ENCODE measurements at places on chromosomes 6 and 20. TPM values are rescaled to one million over a fixed set of nuclear protein-coding genes. Genes with fewer than 3 reads are reported as not detected.
A peak's percentile ranks its signal among the peaks of the same experiment; 100 is the strongest.

The SPTLC3 gene
- total RNA-seq, result not detected

DNA sequence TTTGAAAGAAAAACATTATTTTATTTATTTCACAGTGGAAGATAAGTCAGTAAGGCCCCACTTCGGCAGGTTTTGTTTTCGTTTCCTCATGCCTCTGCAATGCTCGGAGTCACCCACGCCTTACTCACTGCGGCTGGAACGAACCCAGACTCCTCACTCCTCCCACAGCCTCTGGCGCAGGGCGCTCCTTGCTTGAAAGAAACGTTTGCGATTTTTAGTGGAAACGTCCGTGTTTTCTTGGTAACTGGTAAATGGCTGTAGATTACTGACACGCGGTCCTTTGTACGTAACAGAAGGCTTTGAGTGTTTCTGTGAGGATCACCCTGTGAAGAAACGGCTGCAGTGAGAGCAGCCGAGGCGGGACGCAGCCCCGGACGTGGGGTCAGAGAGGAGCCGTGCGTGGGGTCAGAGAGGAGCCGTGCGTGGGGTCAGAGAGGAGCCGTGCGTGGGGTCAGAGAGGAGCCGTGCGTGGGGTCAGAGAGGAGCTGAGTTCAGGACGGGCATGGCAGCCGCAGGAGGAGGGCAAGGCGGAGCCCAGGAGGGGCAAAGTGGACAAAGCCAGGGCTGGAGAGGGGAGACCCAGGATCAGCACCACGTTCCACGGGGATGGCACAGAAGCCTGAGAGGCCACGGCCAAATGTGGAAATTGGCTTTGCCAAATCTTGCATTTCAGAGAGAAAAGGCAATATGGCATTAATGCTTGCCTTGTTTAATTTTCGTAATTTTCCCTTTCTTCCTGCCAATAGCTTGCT is 198.6 kb upstream of the THBS2 start:
- H3K4me3 ChIP-seq, result no peak overlapping the region
- H3K36me3 ChIP-seq, result no peaks in the 10 kb centered on the region
- peak overlapping the region; percentile 48 for H3K27ac ChIP-seq
- no peaks in the 10 kb centered on the region for H3K4me1 ChIP-seq

The ARMH2 gene
- total RNA-seq, result not detected

GRCh38 chr20:43477193-43477592 is 19.5 kb downstream of the SRSF6 start:
- no peaks in the 10 kb centered on the region for H3K4me1 ChIP-seq
- H3K4me3 ChIP-seq, result no peak overlapping the region
- no peak for DNase-seq
- no peaks in the 10 kb centered on the region for H3K27me3 ChIP-seq
- no peak overlapping the region for H3K27ac ChIP-seq

- H3K4me1 ChIP-seq, result no peaks in the 10 kb centered on the region
- no peaks in the 10 kb centered on the region for H3K36me3 ChIP-seq
- no peak overlapping the region for H3K27ac ChIP-seq
- no peak for DNase-seq
- no peak overlapping the region for H3K4me3 ChIP-seq
These were observed 14.5 kb downstream of the REV3L start for GRCh38 chr6:111468329-111469012.

DNA sequence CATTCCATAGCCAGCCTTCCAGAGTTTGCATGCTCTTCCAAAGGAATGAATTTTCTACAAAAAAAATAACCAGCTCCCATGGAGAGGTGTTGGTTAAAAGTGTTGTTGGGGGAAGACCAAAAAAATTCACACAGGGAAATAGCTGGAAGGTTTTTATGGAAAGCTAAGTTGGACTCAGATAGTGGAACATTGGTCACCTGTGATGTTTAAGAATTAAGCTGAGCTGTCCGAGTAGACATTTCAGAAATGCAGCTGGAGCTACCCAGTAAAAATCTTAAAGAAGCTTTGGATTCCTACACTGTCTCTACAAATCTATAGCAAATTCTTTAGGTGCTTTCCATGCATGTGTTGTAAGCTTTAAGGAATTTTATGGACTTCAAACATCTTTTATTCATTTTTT is 155.5 kb downstream of the THBS2 start:
- H3K4me1 ChIP-seq, result no peaks in the 10 kb centered on the region
- no peak overlapping the region for H3K4me3 ChIP-seq
- no peaks in the 10 kb centered on the region for H3K36me3 ChIP-seq
- no peak for DNase-seq

The KIAA1755 gene
- not detected for total RNA-seq

DNA sequence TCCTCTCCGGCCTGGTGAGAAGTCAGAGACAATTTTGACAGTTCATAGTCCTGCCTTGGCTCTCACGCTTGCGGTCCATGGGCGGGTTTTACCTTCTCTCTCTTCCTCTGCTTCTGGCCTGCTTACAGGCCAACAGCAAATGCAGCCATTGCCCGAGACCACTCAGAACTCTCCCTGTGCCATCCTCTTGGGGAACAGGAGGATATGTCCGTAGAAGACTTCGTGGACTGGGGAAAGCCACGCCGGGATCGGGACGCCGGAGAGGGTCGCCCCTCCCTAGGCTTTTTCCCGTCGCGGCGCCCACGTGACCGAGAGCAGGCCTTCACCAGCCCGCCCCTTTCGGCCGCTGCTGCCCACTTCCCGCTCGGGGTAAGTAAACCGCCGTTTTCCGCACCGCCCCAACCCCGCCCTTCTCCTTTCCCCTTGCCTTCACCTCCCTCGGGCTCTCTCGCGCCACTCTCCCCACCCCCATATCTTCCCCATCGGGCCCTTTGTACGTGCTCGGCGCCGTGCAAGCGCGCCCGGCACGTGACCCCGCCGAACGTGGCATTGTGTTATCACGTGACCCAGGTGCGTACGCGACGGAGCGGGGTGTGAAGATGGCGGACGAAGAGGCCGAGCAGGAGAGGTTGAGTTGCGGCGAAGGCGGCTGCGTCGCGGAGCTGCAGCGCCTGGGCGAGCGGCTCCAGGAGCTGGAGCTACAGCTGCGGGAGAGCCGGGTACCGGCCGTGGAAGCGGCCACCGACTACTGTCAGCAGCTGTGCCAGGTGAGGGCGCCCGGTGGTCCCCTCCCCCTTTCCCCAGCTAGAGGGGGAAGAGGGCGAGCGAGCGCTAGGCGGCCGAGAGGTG is at the start of gene ZNF292:
TSS of gene ZNF292 (plus strand) at position 573 of the 849 bp plus-strand sequence. CDS start at position 600, 27 bp downstream.
- H3K4me1 ChIP-seq, result peaks cover 53% of the 10 kb centered on the region
- H3K36me3 ChIP-seq, result no peaks in the 10 kb centered on the region
- peak within 1 kb of the TSS; percentile 82 for H3K4me3 ChIP-seq
- DNase-seq, result peak; percentile 89
- peak within 1 kb of the TSS; percentile 90 for H3K27ac ChIP-seq

GRCh38 chr6:62285612-62286469 is at the start of gene KHDRBS2:
Gene KHDRBS2, minus strand, starts transcription at chr6:62286225.
- DNase-seq, result no peak
- H3K27me3 ChIP-seq, result no peaks in the 10 kb centered on the region
- H3K4me1 ChIP-seq, result no peaks in the 10 kb centered on the region
- no peak within 1 kb of the TSS for H3K4me3 ChIP-seq

GRCh38 chr20:44021900-44022299 is 107.2 kb downstream of the TOX2 start:
- no peak overlapping the region for H3K27ac ChIP-seq
- peaks cover 35% of the 10 kb centered on the region for H3K4me1 ChIP-seq

GRCh38 chr20:59295531-59295930 is 4.9 kb upstream of the EDN3 start:
- no peak for DNase-seq
- H3K27ac ChIP-seq, result no peak overlapping the region
- H3K4me1 ChIP-seq, result no peaks in the 10 kb centered on the region
- peaks cover 6% of the 10 kb centered on the region for H3K27me3 ChIP-seq

DNA sequence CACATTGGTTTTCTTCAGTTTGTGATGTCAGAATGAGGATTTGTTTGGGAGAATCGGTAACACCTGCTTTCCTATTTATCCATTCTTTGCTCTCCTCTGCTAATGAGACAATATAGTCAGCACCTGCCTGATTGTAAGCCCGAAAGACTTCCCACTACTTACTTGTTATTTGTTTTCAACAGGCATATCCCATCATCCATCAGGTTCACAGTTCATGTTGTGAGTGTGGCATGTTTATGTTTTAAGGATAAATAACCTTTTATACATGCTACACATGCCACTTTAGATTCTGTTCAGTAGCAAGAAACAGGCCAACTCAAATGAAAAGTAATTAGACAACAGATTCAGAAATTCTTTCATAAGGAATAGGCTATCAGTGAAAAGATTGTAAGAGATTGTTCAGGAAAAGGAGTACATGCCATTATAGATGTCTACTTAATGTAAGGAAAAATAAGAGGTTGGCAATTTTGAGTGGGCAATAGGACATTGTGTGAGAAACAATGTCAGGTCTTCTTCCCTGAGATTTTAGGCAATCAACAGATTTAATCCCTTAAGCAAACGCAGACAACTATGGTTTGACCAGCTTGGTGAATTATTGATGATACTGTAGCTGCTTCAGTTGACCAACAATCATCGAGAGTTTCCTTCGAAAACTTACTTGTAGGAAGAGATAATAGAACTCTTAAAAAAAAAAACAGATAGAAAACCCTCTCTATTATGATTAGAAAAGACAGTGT is 7.9 kb upstream of the GPRC6A start:
- no peaks in the 10 kb centered on the region for H3K4me1 ChIP-seq
- H3K27me3 ChIP-seq, result no peaks in the 10 kb centered on the region
- H3K36me3 ChIP-seq, result no peaks in the 10 kb centered on the region
- H3K27ac ChIP-seq, result no peak overlapping the region

- H3K27me3 ChIP-seq, result no peaks in the 10 kb centered on the region
- H3K4me3 ChIP-seq, result no peak overlapping the region
- peaks cover 11% of the 10 kb centered on the region for H3K36me3 ChIP-seq
- H3K4me1 ChIP-seq, result no peaks in the 10 kb centered on the region
- H3K27ac ChIP-seq, result no peak overlapping the region
These were observed 95.7 kb upstream of the POPDC3 start for GRCh38 chr6:105275542-105275941.

DNA sequence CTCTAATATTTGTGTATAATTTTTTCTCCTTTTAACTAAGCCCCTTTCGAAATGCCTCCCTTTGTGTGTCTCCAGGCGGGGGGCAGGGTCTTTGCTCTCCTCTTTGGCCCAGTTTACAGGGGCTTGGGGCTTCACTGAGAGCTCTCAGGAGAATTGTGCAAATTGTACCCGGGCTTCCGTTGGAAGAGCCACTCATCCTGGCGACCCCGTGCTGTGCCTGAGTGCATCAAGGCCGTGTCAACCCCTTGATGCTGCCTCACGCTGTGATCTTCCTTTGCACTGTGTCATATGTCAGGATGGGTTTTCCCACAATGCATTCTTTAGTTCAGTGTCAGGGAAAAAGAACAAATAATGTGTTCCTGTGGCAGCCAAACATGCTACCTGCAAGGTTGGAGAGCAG is 118.0 kb upstream of the POU3F2 start:
- no peaks in the 10 kb centered on the region for H3K4me1 ChIP-seq
- no peak for DNase-seq
- no peak overlapping the region for H3K27ac ChIP-seq

The HTR1E gene
- total RNA-seq, result not detected

GRCh38 chr6:98467902-98468301 is 366.5 kb upstream of the POU3F2 start:
- no peak overlapping the region for H3K27ac ChIP-seq
- H3K4me3 ChIP-seq, result no peak overlapping the region
- DNase-seq, result no peak
- H3K36me3 ChIP-seq, result no peaks in the 10 kb centered on the region

The GABRR1 gene
- not detected for total RNA-seq

The CPXM1 gene
- 0.71 TPM for total RNA-seq

The BMP6 gene
- not detected for total RNA-seq

The HSPA1A gene
- total RNA-seq, result 64.8 TPM

GRCh38 chr6:169167581-169168301 is 85.9 kb downstream of the THBS2 start:
- no peaks in the 10 kb centered on the region for H3K4me1 ChIP-seq
- no peaks in the 10 kb centered on the region for H3K36me3 ChIP-seq
- no peak overlapping the region for H3K27ac ChIP-seq
- H3K4me3 ChIP-seq, result no peak overlapping the region

GRCh38 chr6:139446138-139446715 is 71.8 kb upstream of the CITED2 start:
- no peak for DNase-seq
- H3K4me3 ChIP-seq, result no peak overlapping the region
- no peaks in the 10 kb centered on the region for H3K27me3 ChIP-seq
- peak overlapping the region; percentile 66 for H3K27ac ChIP-seq
- no peaks in the 10 kb centered on the region for H3K4me1 ChIP-seq
- H3K36me3 ChIP-seq, result no peaks in the 10 kb centered on the region

The KDM1B gene
- 13.4 TPM for total RNA-seq

The PSORS1C2 gene
- total RNA-seq, result not detected

DNA sequence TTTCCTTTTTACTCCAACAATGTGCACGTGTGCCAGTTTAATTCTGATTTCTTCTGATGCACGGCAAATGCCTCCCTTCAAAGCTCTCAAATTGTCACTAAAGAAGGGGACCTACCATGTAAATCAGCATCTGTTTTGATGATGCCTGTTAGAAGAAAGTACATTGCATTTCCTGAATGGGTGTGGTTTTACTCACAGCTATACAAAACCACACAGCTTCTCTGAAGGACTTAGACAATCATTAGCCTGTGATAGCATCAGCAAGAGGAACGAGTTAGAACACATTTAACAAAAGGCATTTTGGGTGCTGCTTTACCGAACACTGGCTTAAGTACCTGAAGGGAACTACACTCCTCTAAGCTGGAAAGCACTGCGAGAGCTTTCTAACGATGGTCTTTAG is 109.4 kb downstream of the ATXN1 start:
- peaks cover 42% of the 10 kb centered on the region for H3K4me1 ChIP-seq
- H3K27ac ChIP-seq, result no peak overlapping the region
- no peaks in the 10 kb centered on the region for H3K36me3 ChIP-seq
- no peak overlapping the region for H3K4me3 ChIP-seq

GRCh38 chr6:10300071-10300470 is 114.8 kb downstream of the TFAP2A start:
- H3K4me3 ChIP-seq, result no peak overlapping the region
- no peaks in the 10 kb centered on the region for H3K27me3 ChIP-seq
- no peaks in the 10 kb centered on the region for H3K4me1 ChIP-seq
- H3K36me3 ChIP-seq, result no peaks in the 10 kb centered on the region
- no peak for DNase-seq

GRCh38 chr20:51625105-51625504 is 82.6 kb upstream of the NFATC2 start:
- no peak for DNase-seq
- no peaks in the 10 kb centered on the region for H3K27me3 ChIP-seq
- H3K4me1 ChIP-seq, result no peaks in the 10 kb centered on the region
- no peak overlapping the region for H3K27ac ChIP-seq

GRCh38 chr6:6730831-6731230 is 142.3 kb downstream of the LY86 start:
- no peak overlapping the region for H3K27ac ChIP-seq
- H3K4me1 ChIP-seq, result no peaks in the 10 kb centered on the region
- no peak overlapping the region for H3K4me3 ChIP-seq
- no peak for DNase-seq
- no peaks in the 10 kb centered on the region for H3K36me3 ChIP-seq
- no peaks in the 10 kb centered on the region for H3K27me3 ChIP-seq

The PKIG gene
- total RNA-seq, result 4.4 TPM

- H3K36me3 ChIP-seq, result no peaks in the 10 kb centered on the region
- H3K27me3 ChIP-seq, result no peaks in the 10 kb centered on the region
- no peaks in the 10 kb centered on the region for H3K4me1 ChIP-seq
- H3K4me3 ChIP-seq, result no peak overlapping the region
These were observed 247.2 kb downstream of the LAMA2 start for GRCh38 chr6:129130106-129130505.

The GSTA3 gene
- not detected for total RNA-seq

- H3K4me3 ChIP-seq, result no peak overlapping the region
- H3K27ac ChIP-seq, result no peak overlapping the region
- no peak for DNase-seq
- H3K36me3 ChIP-seq, result no peaks in the 10 kb centered on the region
These were observed 48.2 kb downstream of the DSTN start for GRCh38 chr20:17617868-17618672.

- H3K36me3 ChIP-seq, result peaks cover 74% of the 10 kb centered on the region
- DNase-seq, result peak; percentile 49
- H3K27me3 ChIP-seq, result no peaks in the 10 kb centered on the region
- peaks cover 31% of the 10 kb centered on the region for H3K4me1 ChIP-seq
- no peak overlapping the region for H3K4me3 ChIP-seq
These were observed 3.8 kb downstream of the SLC35B2 start for GRCh38 chr6:44253307-44254101.

The MUC21 gene
- not detected for total RNA-seq

Data from CD8-positive, alpha-beta memory T cell (primary cell).